NCI-H446 (cell line): ENCODE measurements at places on chromosomes 11 and 22.

DNA sequence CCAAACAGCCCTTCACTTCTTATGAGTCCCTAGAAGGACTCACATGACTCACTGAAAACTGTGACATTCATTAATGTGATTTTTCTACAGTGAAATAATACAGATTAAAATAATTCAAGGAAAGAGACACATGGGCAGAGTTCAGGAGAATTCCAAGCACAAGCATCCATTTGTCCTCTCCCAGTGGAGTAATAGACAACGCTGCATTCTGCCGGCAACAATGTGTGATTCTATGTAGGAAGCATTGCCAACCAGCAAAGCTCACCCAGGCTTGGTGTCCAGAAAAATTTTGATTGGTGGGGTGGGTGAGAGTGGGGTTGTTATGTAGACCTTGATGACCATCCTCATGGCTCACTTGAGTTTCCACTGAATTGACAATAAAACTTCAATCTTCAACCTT lies 123.9 kb downstream of the VPREB1 start:
- no peak for DNase-seq

DNA sequence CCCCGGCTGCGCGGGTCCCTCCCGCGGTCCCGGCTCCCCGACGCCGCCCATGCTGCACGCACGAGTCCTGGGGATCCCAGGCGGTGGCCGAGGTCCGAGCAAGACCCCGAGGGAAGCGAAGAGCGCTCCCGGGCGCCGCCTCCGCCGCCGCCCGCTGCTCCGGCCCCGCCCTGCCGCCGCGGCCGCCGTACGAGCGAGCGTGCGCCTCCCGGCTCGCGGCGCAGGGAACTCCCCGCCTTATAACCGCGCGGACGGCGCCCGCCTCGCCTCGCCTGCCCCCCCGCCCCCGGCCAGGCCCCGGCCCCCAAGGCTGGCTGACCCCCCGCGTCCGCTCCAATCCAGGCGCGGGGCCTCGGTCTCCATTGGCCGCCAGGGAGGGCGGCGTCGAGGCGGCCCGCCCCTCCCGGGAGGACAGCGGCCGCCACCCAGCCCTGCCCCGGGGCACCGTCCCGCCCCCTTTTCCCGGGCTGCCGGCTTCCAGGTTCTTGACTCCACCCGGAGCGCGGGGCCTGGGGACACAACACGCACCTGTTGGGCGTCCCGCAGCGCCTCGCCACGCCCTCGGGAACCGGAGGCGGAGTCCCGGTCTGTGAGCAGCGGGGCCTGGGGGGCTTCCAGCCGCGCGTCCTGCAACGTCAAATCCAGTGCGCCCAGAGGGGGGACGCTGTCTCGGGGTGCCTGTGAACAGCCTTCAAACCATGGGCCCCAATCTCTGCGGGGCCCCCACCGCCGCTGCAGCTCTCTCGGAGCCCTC lies at the start of gene FADS3:
FADS3 (minus strand) TSS at position 215 of the 754 bp plus-strand sequence; CDS start at position 51, 164 bp downstream.
- DNase-seq: peak; percentile 75

GRCh38 chr11:125626288-125626950 lies 1.5 kb downstream of the CHEK1 start:
- peak; percentile 46 for DNase-seq

DNA sequence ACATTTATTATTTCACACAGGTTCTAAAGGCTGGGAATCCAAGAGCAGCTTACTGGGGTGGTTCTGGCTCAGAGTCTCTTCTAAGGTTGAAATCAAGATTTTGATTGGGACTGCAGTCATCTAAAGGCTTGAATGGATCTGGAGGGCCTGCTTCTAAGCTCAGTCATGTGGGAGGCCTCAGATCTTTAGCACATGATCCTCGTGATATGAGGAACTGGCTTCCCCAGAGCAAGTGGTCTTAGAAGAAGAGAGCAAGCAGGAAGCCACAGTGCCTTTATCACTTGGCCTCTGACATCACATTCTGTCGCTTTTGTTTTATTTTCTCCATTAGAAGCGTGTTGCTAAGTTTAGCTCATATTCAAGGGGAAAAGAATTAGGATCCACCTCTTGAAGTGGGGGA lies 88.9 kb downstream of the ARFGAP2 start:
- DNase-seq: no peak

DNA sequence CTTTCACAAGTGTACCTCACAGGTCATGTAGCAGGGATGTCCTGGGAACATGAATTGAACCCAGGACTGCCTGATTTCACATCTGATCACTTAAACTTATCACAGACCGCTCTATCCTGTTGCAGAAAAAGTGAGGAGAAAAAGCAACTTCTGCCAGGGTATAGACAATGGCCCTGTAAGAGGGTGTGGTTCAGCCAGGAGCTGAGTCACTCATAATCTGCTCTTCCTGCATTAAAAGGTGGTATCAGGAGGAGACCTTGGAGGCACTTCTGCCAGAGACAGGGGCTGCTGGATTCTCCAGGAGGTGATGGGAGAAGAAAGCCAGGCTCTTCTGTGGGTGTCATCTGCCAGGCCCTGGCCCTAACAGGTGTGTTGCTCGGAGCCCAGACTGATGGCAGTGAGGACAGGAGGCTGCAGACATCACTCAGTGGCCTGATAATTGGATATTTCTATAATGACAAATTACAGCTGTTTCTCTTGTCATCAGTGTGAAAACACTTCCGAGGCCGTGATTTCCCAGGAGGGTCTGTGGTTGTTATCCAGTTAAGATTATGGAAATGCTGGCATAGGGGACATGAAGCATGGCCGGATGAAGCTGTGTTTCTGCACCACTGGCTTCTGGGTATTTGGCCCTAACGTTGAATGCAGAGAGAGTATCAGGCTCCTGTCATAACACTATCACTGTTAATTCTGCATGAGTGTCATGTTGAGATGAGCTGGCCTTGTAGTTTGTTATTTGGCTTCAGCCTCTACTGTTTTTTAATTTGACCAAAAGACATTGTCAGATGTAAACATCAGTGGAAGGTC lies 125.1 kb upstream of the ZBED5 start:
- DNase-seq: no peak

DNA sequence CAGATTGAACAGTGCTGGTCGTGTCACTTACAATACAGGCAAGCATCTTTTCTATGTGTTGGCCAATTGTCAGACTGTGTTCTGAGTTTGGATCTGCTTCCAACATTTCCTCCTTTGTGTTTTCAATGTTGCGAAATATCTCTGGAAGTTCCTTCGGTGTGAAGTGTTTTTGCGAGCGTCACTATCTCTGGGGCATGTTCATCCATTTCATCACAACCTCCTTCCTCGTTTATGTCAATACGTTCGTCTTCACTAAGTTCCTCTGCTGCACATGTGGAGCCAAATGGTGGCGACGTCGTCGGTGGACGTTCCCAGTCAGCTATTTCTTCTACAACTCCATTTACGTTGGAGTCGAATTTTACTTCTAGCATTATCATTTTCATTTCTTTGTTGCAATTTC lies 100.2 kb upstream of the LMO1 start:
- DNase-seq: no peak

DNA sequence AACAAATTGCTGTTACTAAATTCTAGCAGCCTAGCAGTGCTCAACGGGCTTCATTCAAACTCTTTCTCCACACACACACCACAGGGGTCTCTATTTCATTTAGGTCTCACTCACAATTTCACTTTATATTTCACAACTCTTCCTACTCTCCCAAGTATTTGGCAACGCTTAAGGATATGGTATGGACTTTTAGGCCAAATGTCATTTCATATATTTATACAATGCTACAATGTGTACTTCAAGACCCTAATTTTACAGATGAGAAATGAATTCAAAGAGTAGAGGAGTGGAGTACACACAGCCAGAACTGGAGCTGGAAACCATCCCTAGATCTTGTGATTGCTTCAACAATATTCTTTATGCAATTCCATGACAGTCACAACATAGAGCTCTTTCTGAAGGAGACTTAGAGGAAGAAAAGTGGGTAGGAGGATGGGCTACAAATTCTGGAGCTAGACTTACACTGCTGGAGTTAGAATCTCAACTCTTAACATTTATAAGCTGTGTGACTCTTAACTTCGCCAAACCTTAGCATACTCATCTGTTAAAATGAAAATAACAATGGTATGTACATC lies 2.5 kb upstream of the MS4A13 start:
- DNase-seq: no peak

DNA sequence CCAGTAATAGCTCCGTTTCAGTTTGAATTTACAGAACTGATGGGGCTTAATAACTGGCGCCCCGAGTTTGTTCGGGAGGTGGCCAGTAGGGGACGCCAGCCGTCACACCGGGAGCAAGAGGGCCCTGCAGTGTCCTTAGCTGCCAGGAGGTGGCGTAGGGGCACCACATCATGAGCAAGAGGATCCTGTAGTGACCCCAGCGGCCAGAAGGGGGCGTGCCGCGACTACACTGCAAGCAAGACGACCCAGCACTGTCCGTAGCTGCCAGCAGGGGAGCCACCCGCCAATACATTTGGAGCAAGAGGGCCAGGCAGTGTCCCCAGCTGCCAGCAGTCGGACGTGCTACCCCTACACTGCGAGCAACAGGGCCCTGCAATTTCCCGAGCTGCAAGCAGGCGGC lies 663.7 kb upstream of the B3GAT1 start:
- no peak for DNase-seq

GRCh38 chr11:11284481-11284880 lies 68.6 kb downstream of the CSNK2A3 start:
- DNase-seq: no peak

DNA sequence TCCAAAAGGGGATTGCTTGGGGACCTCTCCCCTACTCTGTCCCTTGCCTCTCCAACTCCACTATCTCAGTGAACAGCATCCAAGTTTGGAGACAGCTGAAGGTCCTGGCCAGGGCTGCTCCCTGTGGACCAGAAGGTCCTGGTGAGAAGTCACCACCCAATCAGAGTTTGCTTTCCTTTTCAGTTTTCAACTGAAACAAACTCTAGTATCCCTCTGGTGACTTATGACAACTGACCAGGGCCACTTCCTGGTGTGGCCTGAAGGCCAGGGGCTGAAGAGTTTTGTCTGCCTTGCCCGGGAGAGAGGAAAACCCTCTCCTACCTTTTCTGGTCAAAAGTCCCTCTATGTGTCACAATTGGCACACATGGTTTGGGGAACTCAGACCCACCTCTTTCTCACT lies 5.1 kb downstream of the JAML start:
- no peak for DNase-seq

DNA sequence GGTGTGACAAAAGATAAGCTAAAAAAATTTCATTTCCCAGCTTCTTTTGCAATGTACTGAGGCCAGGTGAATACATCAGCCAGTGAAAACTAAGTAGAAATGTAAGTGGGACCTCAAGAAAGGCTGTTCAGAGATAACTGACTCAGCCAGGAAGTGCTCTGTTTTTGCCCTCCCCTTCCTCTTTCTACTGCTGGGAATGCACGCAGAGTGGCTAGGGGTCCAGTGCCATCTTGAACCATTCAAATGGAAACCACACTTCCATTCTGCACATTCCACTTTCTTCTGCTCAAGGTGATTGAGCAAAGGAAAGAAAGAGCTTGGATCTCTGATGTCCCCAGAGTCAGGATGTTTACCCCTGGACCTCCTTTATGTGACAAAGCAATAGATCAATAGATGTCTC lies 27.8 kb upstream of the LMO2 start:
- no peak for DNase-seq

- no peak for DNase-seq
These were observed 2.4 kb downstream of the CTNND1 start for GRCh38 chr11:57764021-57764420.

- DNase-seq: no peak
These were observed 4.3 kb upstream of the TEAD1 start for GRCh38 chr11:12669930-12670329.

- DNase-seq: no peak
These were observed 2.8 kb downstream of the PDGFB start for GRCh38 chr22:39241794-39242594.

DNA sequence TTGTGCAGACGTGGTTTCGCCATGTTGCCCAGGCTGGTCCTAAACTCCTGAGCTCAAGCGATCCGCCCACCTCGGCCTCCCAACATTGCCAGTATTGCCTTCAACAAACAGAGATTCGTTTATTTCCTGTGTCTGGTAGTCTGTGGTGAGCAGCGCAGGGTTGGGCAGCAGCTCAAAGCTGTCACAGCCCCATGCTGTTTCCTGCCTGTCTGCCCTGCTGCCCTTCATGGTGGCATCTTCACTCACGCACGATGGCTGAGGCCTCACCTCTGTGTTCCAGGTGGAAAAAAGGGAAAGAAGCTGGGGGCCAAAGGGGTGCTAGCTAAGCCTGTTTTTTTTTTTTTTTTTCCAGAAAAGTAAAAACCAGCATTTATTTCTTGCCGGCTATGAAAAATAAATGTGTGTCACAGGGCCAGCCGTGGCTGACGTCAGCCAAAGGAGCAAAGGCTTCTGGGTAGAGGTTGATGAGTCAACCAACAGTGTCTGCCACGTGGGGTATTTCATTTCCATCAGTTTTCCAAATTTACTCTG lies 28.8 kb downstream of the TBC1D22A start:
- no peak for DNase-seq
